ENCODE measurements at places on chromosomes 3 and 15.

GRCh38 chr15:38253351-38253781 is 730 bp downstream of the SPRED1 start:
- no peak for DNase-seq

DNA sequence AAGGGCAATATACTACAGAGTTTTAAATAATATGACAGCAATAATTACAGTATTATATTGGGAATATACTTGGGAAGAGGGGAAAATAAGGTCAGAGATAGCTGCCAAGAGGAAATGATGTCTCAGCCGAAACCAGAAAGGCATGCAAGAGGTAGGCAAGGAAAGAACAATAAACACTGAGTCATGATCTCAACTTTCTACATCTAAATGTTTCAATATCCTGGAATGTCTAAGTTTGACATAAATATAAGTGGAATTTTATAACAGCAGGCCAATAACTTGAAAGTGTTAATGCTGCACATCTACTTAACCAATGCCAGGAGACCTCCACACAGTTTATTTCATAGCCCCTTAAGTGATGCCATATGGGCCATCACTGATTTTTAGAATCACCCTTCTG is 99.8 kb upstream of the CPNE4 start:
- DNase-seq: no peak

- no peak for DNase-seq
These were observed 7.9 kb downstream of the NBEAL2 start for GRCh38 chr3:46987319-46987742.

GRCh38 chr15:32106401-32107381 is 76.4 kb downstream of the CHRNA7 start:
- no peak for DNase-seq

- DNase-seq: no peak
These were observed 144.8 kb downstream of the RBPMS2 start for GRCh38 chr15:64630396-64631107.

GRCh38 chr3:23166276-23166675 is 36.9 kb upstream of the UBE2E2 start:
- DNase-seq: no peak

- no peak for DNase-seq
These were observed 2.4 kb downstream of the MYLK start for GRCh38 chr3:123881771-123882170.

GRCh38 chr3:114122027-114122709 is 56.7 kb downstream of the DRD3 start:
- no peak for DNase-seq

DNA sequence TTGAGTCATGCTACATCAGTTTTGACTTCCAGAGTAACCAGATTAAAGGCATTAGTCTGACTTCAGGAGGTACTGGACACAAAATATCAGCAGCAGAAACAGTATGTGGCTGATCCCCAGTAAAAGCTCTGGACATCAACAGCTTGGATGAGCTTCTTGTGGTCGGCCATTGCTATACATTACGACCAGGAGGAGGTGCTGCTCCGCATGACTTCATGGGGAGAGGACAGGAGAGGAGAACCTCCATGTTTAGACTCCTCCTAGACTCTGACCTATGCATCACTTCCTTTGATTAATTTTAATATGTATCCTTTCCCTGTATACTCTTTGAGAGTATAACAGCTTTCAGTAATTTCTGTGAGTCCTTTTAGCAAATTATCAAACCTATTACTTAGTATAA is 285.6 kb upstream of the ARHGEF26 start:
- no peak for DNase-seq

DNA sequence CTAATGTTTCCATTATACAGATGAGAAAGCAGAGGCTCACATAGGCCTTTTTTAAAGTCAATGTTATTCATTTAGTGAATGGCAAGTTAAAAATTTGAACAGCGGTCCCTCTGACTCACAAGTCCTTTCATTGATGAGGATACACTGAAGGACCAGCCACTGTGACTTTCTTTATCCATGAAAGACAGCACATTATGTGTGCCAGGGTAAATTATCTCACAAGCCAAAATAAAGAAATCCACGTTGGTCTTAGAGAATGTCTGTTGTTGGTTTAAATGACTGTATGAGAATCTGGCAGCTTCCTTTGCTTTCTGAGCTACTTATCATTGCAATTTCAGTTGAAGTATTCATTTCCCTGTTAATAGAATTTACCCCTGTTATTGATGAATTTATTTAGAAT is 485.1 kb downstream of the TBL1XR1 start:
- no peak for DNase-seq

DNA sequence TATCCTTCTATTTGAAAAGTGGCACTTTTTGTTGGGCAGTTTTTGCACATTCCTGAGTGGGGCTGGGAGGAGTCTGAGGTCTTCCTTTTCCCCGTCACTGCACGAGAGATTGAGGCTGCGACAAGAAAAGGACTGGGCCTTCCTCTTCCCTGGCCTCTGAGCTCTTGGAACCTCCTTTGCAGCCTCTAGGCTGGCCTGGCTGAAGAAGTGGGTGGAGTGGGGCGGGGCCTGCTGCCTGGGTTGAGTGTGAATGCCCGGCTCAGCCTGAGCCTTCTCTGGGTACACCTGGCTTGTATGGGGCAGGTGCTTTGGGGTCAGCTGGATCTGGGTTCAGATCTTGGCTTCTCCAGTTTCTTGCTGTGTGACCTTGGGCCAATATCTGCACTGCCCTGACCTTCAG is 43.1 kb downstream of the PLXNA1 start:
- DNase-seq: no peak

DNA sequence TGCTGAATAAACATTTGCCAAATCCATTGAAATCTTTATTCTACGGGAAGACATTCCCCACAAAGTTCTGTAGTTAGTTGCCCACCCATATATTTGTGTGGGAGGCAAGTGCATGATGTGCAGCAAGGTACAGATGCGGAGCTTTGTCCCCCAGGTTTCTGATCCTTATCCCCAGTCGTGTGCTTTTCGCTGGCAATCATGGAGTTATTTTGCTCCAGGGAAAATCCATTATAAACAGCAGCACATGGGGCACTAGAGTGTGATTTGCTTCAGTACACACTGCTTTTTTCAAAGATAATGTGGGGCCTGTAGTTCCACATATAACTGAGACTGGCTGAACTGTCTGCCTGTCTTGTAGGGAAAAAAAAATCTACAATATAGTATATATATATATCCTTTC is 132.1 kb downstream of the FEZF2 start:
- no peak for DNase-seq

DNA sequence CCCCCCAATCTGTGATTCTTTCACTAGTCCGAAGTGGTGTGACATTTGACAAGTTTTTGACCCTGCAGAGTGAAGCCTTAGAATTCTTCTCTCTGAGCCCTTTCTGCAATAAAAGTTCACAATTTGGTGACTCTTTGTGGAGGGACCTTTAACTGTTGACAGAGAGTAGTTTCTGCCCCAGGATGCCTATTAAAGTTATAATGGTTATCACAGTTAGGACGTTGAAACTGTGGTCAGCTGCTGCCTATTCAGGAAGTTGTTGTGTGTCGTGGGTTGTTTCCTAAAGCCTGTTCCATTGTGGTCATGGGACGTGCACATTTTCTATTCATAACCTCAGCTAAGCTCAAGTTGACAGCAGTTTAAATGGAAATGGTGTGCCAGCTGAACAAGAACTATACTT is 274.5 kb downstream of the NEK10 start:
- no peak for DNase-seq

DNA sequence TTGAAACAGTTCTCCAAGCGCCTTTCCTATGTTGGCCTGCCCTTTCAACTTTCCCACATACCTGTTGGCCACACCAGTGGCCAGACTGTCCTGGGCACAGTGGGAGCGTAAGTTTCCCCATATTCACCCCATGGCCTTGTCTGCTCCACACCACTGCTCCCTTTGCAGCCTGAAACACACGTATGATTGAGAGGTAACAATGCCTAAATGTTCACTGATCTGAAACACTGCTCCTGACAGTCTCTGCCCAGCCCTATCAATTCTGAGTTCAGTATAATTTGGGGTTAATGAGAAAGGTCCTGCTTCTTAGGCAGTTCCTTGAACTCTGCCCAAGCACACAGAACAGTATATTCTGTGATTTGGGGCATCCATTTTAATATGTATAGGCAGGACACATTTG is 52.2 kb downstream of the ANXA2 start:
- DNase-seq: no peak

DNA sequence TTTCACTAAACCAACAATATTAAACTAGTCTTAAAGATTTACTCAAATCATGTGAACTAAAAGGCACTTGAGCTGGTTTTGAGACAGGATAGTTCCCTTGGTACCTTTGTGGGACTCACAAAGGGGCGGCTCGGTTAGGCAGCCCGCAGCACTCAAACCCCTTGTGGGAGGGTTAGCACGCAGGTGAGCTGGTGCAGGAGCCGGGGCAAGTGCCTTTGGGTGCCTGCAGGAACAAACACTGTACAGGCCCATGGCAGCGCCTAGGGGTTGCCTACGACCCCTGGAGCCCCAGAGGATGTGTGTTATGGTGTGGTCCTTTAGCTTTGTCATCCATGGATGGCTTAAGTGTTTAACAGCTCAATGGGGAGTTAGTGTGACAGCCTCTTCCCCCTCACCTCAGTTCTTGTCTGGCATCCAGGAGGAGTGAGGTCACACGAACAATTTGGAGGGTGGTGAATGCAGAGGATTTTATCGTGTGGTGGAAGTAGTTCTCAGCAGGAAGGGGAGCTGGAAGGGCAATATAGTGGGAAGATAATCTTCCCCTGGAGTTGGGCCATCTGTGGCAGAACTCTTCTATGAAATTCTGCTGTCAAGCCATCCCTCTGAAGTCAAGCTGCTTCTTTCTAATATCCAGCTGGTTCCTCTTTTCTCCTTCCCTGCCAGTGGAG is 470.9 kb downstream of the RBMS3 start:
- no peak for DNase-seq

DNA sequence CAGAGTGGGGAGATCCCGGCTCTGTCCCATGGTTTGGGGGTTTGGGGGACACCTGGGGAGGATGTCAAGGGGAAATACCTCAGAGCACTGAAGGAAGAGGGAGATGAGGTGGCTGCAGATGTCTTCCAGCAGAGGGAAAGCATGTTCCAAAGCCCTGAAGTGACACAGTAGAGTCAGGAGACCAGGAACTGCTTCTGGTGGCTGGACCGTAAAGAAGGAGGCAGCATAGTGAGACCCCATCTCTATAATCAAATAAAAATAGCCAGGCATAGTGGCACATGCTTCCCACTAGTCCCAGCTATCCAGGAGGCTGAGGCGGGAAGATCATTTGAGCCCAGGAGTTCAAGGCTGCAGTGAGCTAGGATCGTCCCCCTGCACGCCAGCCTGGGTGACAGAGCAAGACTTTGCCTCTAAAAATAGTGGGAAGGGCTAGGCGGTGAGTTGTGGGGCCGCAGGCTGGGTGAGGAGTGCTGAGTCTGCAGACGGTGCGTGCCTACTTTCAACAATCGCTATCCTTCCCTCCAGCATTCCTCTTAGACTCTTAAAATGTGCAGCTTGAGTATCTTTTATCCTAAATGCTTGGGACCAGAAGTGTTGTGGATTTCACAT is 26.2 kb downstream of the HES1 start:
- DNase-seq: no peak

DNA sequence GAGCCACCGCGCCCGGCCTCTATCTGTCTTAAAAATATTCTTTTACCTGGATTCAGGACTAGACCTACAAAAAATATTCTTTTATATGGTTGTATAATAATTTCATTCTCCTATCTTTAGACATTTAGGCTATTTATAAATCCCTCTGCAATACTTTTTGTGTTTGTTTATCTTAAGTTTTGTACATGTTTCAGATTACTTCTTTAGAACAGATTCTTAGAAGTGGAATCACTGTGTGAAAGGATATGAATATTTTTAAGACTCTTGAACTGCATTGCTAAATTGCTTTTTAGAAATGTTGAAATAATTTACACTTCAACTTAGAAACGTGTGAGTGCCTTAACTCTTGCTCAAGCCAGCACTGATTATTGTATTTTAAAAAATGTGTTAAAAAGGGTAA is 131.3 kb upstream of the PTX3 start:
- DNase-seq: no peak

DNA sequence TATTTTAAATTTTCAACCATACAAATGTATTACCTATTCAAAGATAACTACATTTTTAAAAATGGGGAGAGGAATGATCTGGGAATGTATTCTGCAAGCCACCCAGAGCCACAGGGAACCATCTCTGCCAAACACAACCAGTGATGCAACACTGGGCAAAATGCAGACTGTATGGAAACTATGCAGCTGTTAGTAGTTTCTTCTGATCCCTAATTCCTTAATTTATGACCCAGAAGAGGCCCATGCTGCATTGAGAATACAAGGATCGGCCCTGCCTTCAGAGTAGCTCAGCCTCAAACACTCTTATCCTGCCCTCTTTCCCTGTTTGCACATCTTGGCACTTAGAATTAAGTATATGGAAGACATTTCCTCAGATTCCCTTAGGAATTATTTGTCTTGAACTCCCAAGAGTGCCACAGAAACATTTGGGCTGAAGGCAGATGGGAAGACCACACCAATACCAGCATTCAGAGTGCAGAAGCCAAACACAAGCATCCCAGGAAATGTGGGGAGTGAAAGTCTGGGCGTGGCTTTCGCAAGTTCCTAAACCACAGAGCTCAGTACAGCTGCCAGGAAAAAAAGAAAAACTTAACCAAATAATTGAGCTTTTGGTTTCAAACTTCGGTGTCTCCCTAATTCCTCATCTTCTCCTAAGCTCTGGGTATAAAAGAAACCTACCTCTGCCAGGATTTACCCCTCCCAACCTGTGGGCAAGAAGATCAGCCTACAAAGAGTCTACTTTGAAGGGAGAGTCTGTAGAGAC is 5.3 kb downstream of the SNUPN start:
- DNase-seq: no peak

DNA sequence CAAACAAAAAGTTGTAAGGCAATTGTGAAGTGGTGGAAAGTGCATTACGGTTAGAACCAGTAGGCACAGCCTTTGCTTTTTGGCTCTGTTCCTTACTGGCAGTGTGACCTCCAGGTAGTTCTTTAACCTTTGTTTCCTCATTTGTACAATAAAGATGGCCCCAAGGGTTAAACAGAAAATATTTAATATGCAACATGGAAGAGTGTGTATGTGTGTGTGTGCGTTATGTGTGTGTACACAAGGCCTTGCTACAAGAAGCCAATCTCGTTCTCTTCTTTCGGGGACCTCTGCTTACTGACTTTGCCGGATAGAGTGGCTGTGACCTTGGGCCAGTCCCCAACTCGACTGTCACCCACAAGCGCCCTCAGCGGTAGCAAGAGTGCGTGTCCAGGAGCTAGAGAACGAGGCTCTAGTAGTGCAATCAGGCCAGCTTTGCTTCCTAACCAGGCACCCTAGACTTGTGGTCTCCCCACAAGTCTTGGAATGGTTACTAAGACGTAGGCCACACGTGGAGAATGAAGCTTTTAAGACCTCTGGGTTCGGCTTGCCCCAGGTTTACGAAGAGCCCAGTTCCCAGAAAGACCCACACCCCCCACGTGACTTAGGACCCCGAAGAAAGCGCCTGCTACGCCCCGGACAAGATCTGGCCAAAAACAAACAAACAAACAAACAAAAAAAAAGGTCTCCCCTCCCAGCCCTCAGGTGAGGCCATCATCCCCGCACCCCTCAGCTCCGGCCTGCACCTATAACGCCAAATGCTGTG is 593 bp downstream of the CIAO2A start:
- no peak for DNase-seq
